ENCODE measurements at places on chromosomes 4 and X.
A peak's percentile ranks its signal among the peaks of the same experiment; 100 is the strongest.

DNA sequence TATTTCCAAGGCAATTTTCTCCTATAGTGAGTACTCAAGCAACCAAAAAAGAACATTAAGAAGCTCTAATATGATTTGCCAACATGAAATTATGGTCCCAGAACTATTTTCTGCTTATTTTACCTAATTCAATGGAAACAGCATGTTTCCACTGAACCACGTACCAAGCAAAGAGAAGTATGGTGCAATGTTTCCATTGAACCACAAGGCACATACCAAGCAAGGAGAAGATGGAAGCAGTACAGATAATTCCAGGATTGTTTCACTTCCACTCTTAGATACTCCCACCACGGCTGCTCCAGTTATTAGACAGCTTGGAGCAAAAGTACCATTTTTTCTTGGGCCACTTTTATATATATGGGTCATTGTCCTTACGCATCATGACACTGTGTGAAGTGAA is 164.9 kb downstream of the RNF150 start:
- DNase-seq, result peak; percentile 13

DNA sequence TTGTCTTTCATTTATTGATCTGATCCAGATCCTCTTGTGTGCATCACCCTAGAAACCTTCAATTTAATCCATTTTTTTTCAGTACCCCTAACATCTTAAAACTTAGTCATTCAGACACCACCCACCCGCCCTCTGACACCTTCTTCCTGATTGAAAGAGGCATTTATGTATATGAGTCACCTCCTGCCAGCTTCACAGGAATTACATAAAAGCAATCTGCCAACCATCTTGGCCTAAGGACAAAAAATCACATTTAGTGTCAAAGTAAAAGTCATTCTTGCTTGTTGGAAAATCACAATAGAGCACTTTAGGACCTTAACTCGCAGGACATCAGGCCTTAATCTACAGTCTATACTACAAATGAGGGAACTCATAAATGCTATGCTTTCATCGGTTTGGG is 52.1 kb downstream of the NDST3 start:
- peak; percentile 41 for DNase-seq

DNA sequence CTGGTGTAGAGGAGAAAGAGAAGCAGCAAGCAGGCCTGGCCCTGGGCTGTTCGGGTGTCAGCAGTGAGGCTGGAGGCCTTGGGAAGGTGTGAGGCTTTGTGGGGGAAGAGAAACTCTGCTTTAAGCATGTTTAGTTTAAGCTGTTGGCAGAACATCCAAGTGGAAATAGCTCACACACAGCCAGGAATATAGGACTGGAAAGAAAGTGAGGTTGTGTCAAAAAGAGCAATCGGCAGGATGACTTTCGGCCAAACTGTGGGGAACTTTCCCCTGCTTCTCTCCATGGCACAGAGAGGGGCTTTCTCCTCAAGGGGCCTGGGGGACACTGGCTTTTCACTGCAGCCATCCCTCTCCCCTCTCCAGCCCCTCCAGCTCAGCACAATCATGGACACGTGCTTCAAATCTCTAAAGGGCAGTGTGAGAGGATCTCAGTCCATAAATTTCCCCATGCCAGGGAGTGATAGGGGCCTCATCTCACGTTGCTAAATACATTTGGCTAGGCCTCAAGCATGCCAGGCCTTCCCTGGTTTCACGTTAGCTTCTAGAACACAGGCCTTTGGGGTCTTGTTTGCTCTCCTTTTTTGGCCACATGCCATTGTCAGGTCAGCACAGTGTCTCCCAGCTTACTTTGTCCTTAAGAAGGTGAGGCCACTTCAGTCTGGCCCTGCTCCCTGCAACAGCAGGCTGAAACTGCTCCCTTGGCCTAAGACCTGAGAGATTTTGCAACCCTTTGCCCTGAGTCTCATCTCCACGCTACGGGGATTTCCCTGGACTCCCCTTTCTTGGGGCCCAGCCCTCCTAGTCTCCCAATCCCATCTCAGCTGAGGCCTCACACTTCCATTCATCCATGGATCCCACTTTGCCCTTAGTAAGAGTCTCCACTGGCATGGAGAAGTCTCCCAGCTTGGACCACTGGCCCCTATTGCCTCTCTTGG is 8.3 kb upstream of the CITED1 start:
- DNase-seq, result no peak

DNA sequence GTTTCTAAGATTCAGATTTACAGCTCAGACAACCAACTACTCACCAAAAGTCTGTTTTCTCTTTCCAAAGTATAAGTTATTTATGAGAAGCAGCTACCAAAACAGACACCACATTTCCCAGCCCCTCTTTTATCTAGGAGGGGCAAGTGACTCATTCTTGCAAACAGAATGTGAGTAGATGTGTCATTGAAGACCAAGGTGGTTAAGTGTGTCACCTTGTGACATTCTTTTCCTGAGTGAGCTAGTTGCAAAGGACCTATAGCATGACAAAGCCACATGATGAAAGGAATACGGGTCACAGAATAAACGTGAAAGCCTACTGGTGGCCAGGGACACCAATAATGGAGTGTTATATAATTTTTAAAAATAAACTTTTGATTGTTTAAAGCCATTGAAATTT is 50.0 kb downstream of the SLC7A11 start:
- peak; percentile 21 for DNase-seq

GRCh38 chrX:334971-335757 is 16.6 kb upstream of the GTPBP6 start:
- DNase-seq, result no peak

DNA sequence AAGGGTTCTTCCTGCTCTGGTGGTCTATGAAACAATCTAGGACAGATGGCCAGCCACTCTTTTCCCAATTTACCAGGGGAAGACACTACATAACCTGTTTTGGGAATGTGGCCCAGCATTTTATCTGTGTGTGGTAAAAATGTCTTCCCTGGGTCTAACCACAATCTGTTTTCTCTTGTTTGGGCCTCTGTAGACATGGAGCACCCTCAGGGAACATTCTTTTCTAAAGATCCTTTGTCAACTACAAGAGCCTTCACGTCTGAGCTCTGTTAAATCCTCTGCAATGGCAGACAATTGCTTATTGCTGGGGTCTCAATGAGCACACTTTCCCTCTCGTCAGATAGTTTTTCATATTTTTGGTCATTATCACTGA is 35.5 kb downstream of the PLAC1 start:
- DNase-seq, result peak; percentile 74

DNA sequence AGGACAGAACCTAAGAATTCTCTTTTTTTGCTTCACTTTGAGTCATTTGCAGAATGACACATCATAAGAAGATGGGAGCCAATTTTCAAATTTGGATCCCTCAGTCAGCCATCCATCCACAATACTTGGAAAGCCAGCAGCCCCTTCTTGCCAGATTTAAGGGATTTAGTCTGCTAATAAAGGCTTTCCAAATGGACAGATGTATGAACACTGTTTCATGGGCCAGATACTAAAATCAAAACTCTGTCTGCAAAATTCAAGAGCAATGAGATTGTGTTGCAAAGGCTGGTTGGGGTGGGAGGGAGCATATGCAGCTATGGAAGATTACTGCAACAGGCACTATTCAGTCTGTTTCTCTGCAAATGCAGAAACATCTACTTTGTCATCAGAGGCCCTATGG is 37.7 kb upstream of the KCNIP4 start:
- DNase-seq, result no peak

DNA sequence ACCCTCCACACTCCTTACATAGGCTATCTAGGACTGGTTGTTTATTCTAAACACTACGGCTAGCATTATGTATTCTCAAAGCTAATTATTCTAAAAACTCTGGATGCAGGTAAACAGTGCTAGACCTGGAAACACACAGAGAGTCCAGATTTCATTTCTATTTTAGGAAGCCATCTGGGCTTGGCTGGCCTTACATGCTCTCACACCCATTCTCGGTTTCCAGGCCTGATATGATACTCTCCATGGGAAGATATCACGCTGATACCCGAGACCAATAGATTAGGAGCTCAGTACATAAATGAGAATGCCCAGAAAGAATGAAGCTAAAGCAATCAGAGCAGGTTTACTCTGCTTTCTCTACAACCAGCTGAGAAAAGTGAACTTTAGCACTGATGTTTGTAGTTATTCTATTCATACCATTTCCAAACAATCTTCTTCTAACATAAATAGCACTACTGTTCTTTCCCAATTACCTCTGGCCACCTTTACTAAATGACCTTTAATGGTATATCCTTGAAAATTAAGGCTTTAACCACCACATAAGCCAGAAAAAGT is 973.3 kb downstream of the PCDH18 start:
- DNase-seq, result no peak

- peak; percentile 77 for DNase-seq
These were observed 104.8 kb upstream of the CXCL13 start for GRCh38 chr4:77500801-77501200.

GRCh38 chrX:37580080-37580479 is 8.6 kb downstream of the LANCL3 start:
- no peak for DNase-seq
